ENCODE measurements at places on chromosomes 13 and 19.

GRCh38 chr19:48367855-48368254, 3.7 kb downstream of the SYNGR4 start:
- no peak for DNase-seq

DNA sequence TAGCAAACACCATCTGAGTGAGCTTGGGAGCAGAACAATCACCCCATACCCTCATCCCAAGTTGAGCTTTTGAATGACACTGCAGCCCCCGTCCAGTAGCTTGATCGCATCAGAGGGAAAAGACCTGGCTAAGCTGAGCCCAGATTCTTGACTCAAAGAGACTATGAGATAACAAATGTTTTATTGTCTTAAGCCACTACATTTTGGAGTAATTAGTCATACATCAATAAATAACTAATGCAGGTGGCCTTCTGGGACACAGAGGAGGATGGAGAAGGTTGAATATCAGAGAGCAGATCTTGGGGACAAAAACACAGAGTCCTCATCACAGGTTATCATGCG, 24.6 kb upstream of the IGSF23 start:
- no peak for DNase-seq

- no peak for DNase-seq
Observed at GRCh38 chr13:102914339-102914930, 68.6 kb downstream of the ERCC5 start.

- no peak for DNase-seq
Observed at GRCh38 chr19:17893766-17894165, 22.0 kb downstream of the SLC5A5 start.

DNA sequence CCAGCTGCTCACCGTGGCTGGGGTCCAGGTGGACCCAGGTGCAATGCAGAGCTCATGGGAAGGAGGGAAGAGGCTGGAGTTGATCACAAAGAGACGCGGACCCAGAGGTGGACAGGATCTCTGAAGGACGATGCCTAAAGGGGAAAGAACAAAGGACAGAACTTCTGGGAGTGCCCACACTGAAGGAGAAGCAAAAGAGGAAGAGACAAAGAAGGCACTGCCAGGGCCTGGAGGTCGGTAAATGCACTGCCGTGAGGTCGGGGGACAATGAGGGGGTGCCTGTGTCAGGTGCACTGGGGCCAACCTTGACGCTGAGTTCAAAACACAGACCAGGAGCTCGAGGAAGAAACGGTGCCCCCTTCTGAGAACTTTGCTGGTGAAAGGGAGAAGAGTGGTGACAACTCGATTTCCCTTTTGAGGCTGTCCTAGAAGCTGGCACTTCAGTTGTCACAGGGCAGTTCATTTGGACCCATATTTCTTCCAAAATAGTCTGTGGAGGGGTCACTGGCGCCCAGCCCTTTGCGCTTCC, 55.6 kb downstream of the GJA3 start:
- no peak for DNase-seq

DNA sequence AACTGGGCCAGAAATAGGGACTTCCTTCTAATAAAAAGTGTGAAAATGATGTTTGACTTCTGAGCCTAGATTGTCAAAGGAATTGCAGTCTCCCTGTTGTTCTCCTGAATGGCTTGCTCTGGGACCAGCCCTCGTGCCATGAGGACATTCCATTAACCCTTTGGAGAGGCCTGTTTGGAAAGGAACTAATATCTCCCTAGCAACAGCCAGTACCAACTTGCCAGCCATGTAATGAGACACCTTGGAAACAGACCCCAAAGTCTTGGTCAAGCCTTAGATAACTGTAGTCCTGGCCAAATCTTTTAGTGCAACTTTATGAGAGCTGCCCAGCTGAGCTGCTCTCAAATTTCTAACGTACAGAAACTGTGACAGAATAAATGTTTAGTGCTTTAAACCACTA, 8.2 kb upstream of the SIAH3 start:
- no peak for DNase-seq

Measured in SK-N-SH (cell line).